ENCODE measurements at places on chromosomes 4 and X. TPM values are rescaled to one million over a fixed set of nuclear protein-coding genes. Genes with fewer than 3 reads are reported as not detected.

- DNase-seq = no peak
Observed at GRCh38 chr4:153547520-153547919, 81.4 kb downstream of the TMEM131L start.

- no peak for DNase-seq
Observed at GRCh38 chr4:109072595-109072994, 229.9 kb downstream of the COL25A1 start.

Gene PHKA2
- 23.4 TPM for polyA plus RNA-seq

Gene GPR78
- 0.23 TPM for polyA plus RNA-seq

Gene GLRA3
- not detected for polyA plus RNA-seq

DNA sequence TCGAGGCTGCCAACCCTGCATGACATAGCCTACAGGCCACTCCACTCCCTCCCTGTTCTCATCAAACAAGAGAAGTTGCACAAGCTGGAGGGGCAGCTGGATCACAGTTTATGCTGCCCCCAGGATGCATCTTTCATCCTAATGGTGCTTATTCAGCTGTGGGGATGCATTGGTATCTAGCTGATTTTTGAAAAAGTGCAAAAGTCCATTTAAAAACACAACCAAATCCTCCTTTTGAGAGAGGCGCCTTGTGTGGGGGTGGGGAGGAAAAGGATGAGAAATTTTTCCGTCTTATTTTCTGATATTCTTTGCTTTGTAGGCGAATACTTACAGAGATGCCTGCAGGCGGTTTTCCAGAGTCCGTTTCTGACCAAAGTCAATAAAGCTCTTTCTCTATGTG lies 276.4 kb upstream of the BOD1L1 start:
- DNase-seq = no peak
